ENCODE measurements at places on chromosomes 7 and 10. TPM values are rescaled to one million over a fixed set of nuclear protein-coding genes. Genes with fewer than 3 reads are reported as not detected.

DNA sequence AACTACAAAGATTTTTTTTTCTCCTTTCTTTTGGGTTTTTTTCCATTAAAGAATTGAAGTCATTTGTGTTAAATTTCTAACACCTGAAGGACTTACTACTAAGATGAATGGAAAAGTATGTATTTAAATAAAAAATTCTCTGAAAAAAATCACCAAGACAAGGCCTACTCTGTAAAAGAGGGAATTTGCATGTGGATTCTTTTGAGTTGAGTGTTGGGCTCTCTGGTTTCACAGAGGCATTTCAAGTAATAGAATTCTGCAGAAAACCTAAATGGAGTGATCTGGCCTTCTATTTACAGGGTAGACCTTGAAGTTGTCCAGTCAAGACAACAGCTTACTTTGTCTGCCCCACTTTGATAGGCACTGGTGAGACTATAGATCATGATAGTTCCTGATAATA, 4.1 kb downstream of the LRRC17 start:
- DNase-seq = no peak

DNA sequence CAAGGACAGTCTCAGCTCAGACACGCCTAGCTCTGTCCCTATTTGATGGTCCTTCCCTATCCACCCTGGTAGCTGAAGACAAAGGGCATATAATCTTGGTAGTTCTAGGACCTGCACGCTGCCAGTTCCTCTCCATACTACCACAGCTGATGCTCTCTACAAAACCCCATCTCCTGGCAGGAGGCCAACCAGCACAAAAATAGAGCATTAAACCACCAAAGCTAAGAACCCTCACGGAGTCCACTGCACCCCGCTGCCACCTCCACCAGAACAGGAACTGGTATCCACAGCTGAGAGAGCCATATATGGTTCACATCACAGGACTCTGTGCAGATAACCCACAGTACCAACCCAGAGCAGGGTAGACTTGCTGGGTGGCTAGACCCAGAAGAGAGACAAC, 299.4 kb downstream of the LRRTM3 start:
- DNase-seq = no peak

DNA sequence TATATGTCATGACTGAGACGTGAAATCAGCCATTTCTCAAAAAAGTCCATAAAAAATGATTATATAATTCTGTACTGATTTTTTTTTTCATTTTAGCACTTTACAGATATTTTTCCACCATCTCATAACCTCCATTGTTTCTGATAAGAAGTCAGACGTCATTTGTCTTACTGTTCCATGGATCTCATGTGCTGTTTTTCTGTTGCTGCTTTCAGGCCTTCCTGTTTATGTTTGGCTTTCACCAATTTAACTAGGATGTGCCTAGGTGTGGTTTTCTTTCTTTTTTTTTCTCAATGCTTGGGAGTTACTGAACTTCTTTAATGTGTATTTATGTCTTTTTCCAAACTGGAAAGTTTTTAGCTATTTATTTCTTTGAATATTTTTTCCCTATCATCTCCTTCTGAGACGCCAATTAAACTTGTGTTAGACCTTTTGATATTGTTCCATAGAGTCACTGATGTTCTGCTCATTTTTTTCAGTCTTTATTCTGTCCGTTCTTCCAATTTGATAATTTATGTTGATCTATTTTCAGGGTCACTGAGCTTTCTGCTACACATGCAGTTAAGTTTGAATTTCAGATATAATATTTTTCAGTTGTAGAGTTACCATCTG, 43.3 kb downstream of the TAF3 start:
- no peak for DNase-seq

- no peak for DNase-seq
Measured at GRCh38 chr7:106522696-106523095, 138.3 kb downstream of the CCDC71L start.

DNA sequence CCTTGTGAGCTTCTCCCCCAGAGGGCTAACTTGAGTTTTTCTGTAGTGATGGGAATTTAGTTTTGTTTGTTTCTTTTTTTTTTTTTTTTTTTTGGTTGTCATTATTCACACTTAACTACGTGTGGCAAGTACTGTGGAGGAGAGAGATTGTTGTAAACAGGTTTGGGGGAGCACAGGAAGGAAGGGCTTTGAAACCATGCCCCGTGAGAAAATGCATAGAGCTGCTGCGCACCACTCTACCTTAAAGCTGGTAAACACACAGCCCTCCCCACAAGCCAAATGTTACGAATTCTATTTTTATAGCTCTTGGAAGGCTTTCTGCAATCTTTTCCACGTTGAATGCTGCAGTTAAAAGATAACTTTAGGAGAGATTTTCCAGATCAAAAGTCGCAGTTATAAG, 76.2 kb downstream of the ZNF22 start:
- no peak for DNase-seq

- no peak for DNase-seq
Measured at GRCh38 chr10:43170491-43170890, 32.2 kb downstream of the CSGALNACT2 start.

DNA sequence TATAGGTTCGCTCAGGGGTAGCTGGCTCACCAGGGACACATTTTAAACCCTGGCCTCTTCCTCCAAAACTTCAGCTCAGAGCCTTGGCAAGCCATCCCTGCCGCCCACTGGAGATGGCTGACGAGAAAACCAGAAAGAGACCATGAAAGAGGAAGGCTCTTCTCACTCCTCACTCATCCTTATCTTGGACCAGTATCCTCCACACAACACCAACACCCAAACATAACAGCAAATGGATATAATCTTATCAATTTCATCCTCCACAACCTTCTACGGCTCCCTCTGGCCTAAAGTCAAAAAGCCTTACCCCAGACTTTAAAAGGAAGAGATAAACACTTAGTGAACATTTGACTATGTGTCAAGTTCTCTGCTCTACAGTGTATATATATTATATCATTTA, 26.9 kb downstream of the DLG5 start:
- no peak for DNase-seq

GRCh38 chr10:8042721-8043568, 11.5 kb upstream of the GATA3 start:
- DNase-seq = no peak

GRCh38 chr7:30462179-30462578, 16.4 kb downstream of the NOD1 start:
- no peak for DNase-seq

The EPO gene
- not detected for total RNA-seq

Measured in left cardiac atrium (tissue), 4 donors.